ENCODE measurements at places on chromosomes 1 and 21. TPM values are rescaled to one million over a fixed set of nuclear protein-coding genes. Genes with fewer than 3 reads are reported as not detected.

The TDRD5 gene
- 0.39 TPM for polyA plus RNA-seq

The KRTAP10-2 gene
- polyA plus RNA-seq: not detected

The BNIPL gene
- polyA plus RNA-seq: 7.9 TPM

The SRP9 gene
- polyA plus RNA-seq: 465 TPM

The FCAMR gene
- not detected for polyA plus RNA-seq
